ENCODE measurements at places on chromosomes 3 and 15.

DNA sequence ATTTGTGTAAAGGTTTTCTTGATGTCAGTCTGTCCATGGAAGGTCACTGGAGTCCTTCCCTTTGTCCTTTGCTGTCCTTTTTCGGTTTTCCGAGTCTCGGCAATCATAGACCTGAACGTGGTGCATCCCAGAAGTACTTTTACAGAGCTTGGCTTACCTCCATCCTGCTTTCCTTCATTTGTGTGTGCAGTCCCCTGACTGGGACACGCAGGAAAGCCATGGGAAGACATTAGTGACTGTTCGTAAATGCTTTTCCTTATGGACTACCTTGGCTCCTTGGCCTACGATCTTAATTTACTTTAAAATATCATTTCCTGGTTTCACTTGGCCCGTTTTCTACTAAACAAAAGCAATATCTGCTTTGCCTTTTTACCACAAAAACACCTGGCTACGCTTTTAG is 328.4 kb upstream of the RARB start:
- no peak for DNase-seq

DNA sequence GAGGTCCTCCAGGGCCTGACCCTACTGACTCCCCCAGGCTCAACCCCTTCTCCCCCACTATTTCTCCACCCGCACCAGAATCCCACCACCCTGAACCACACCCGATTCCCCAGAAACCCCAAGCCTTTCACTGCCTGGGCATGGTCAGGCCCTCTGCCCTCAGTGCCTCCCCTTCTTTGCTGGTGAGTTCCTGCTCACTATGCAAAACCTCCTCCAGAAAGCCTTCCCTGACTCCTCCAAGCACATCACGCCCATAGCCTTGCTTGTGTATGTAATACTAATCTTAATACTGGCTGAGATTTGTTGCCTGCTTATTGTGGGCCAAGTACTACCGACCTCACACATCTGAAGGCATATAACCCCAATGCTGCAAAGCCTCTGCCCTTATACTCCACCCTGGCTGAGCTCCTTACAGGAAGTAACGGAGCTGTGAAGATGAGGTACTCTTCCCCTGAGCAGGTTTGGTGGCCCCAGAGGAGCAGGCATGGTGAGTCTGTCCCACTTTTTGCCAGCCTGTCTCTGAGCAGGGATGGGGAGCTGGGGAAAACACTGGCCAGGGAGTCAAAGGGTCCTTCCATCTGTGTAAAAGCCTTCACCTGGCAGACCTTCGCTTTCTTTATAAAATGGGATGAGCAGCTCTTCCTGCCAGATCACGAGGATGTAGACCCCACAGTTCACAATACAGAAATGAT is 9.5 kb downstream of the RAB6B start:
- no peak for DNase-seq

DNA sequence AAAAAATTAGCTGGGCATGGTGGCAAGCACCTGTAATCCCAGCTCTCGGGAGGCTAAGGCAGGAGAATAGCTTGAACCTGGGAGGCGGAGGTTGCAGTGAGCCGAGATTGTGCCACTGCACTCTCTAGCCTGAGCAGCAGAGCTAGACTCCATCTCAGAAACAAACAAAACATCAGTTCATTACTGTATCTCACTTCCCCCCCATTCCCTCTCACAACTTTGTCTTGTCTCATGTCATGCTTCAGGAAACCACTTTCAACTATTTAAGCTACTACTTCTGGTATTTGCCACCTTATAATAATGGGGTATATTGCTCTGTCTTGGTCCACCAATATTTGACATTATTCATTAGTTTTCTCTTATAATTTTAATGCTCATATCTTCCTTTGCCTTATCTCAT is 26.2 kb downstream of the PIK3CA start:
- no peak for DNase-seq

- no peak for DNase-seq
Observed at GRCh38 chr15:38506997-38507396, 53.1 kb downstream of the FAM98B start.

- DNase-seq, result no peak
Observed at GRCh38 chr3:134517791-134518190, 31.9 kb downstream of the CEP63 start.

Measured in kidney glomerular epithelial cell (primary cell).